ENCODE measurements at places on chromosomes 1 and 21.

DNA sequence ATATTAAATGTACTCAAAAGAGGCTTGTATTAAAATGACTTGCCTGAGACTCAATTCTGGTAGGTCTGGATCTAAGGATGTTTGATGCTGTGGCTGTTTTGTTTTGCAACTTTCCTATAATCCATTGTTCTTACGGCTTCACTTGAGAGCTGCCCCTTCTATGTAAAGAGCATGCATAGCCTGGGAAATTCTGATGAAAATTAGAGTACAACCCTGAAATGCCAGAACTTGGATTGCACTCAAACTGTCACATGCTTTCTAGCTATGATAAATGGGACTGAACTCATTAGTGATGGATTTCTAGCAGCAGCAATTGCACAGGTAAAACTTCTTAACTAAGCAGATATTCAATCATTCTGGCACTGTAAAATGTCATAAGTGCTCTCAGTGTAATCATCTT lies 67.9 kb downstream of the OLFM3 start:
- DNase-seq: no peak
- no peaks in the 10 kb centered on the region for H3K36me3 ChIP-seq
- H3K4me3 ChIP-seq: no peak overlapping the region

- H3K36me3 ChIP-seq: peaks cover 19% of the 10 kb centered on the region
- no peak for DNase-seq
- H3K4me3 ChIP-seq: no peak overlapping the region
- H3K27ac ChIP-seq: no peak overlapping the region
- H3K27me3 ChIP-seq: no peaks in the 10 kb centered on the region
Measured at GRCh38 chr1:154624746-154625643, 17.0 kb upstream of the ADAR start.

- DNase-seq: no peak
- H3K4me1 ChIP-seq: peaks cover 18% of the 10 kb centered on the region
- H3K27ac ChIP-seq: no peak overlapping the region
- peaks cover 10% of the 10 kb centered on the region for H3K36me3 ChIP-seq
- H3K27me3 ChIP-seq: peaks cover 7% of the 10 kb centered on the region
- no peak overlapping the region for H3K4me3 ChIP-seq
Measured at GRCh38 chr1:228411121-228411520, 4.5 kb upstream of the TRIM11 start.

DNA sequence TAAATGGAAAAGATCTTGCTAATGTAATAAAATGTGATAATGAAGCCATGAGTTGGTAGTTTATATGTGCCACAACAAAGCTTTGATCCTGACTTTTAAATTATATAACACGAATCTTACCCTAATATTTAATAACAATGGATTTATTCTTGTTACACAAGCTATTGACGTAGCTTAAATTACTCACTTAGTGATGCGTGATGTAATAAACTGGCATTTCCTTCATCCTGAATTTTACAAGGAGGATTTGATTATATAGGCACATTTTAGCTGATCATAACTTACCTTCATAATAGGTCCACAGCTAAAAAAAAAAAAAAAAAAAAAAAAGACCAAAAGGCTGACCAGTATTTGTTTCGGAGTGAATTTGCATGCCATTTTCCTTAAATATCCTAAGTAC lies 76.2 kb upstream of the IVNS1ABP start:
- no peak overlapping the region for H3K4me3 ChIP-seq
- no peaks in the 10 kb centered on the region for H3K27me3 ChIP-seq
- H3K4me1 ChIP-seq: no peaks in the 10 kb centered on the region
- H3K27ac ChIP-seq: no peak overlapping the region

GRCh38 chr21:26115899-26116298 lies 54.7 kb downstream of the APP start:
- DNase-seq: no peak
- peaks cover 29% of the 10 kb centered on the region for H3K4me1 ChIP-seq
- no peak overlapping the region for H3K4me3 ChIP-seq
- H3K27ac ChIP-seq: no peak overlapping the region
- H3K36me3 ChIP-seq: peaks cover 5% of the 10 kb centered on the region
- H3K27me3 ChIP-seq: no peaks in the 10 kb centered on the region

DNA sequence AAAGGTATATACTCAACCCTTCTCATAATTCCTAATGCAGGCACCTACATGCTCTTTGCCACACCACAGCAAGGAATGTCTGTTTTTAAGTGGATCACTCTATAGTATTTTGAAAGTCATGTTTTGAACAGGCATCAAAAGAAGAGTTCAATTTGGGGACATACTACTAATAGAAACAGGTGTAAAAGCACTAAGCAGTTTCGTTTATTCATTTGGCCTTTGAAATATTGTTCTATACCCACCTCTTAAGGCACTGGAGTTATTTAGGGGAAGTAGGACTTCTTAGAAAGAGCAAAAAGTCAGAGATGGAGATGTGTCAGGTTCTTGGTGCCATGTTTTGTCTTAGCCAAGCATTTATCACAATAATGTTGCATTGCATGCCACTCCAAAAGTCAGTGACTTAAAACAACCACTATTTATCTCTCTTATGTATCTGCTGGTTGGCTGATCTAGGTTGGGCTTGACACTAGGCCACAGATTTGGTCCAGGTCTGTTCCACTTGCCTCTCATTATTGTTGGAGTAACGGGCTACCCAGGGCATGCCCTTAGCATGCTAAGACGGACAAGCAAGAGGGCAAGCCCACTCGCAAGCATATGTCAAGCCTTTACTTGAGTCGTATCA lies 107.5 kb downstream of the RGL1 start:
- no peak overlapping the region for H3K4me3 ChIP-seq
- no peak for DNase-seq
- no peaks in the 10 kb centered on the region for H3K27me3 ChIP-seq
- H3K27ac ChIP-seq: no peak overlapping the region
- H3K36me3 ChIP-seq: peaks cover 67% of the 10 kb centered on the region
